Activated CD4-positive, alpha-beta T cell treated with anti-CD3 and anti-CD28 coated beads for 36 hours (primary cell): ENCODE measurements at places on chromosomes 13 and 19. TPM values are rescaled to one million over a fixed set of nuclear protein-coding genes. Genes with fewer than 3 reads are reported as not detected.

- DNase-seq: peak; percentile 48
Observed at GRCh38 chr13:98571955-98572662, 4.8 kb downstream of the STK24 start.

DNA sequence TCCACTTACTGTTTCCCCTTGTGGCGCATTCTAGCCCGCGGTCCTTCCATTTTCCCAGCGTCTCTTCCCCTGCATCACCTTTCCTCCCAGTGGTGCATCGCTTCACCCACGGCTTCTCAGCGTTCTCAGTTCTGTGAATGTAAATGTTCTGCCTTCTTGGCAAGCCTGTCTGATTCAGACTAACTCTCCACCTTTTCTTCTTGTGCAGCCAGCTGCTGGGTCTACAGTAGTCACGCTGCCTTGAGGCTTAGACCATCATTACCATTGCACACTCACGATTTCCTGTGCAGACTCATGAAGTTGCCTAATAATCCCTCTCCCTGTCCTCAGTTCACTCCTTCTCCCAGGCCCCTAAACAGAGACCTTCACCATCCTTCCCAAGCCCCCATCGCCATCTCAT, 75.0 kb downstream of the DHRS12 start:
- DNase-seq: no peak

DNA sequence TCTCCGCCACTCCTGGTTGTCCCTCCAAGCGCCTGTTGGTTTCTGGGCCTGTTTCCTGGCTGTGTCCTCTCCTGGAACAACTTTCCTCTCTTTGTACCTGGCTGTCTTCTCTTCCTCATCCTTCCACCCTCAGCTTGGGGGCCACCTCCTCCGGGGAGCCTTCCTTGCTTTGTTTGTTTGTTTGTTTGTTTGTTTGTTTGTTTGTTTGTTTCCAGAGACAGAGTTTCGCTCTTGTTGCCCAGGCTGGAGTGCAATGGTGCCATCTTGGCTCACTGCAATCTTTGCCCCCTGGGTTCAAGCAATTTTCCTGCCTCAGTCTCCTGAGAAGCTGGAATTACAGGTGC, 6.6 kb upstream of the TCF3 start:
- no peak for DNase-seq

The OR4F17 gene
- not detected for total RNA-seq

The CYP4F8 gene
- not detected for total RNA-seq

The TPTE2 gene
- 0.11 TPM for total RNA-seq

The TEX101 gene
- not detected for total RNA-seq

The FFAR2 gene
- total RNA-seq: not detected

The PRR19 gene
- total RNA-seq: 1.0 TPM
